ENCODE measurements at places on chromosomes 2 and 18.

- no peak for DNase-seq
These were observed 683.5 kb downstream of the TMEM182 start for GRCh38 chr2:103445347-103445746.

DNA sequence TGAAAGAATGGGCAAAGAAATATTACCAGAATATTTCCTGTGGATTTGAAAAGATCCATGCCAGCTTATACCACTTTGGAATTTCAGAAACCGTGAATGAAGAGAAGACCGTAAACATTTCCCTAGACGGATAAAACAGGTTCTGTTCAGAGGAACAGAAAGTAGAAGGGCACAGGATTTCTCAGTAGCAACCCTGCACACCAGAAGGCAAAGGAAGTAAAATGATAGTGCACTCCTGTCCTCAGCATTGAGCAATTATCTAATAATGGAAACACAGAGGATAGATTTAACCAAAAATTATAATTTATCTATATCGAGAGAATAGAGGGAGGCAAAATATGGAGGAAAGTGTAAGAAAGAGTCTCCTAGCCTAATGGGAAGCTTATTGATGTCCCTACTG is 87.0 kb upstream of the ITGA6 start:
- DNase-seq, result peak; percentile 11

- DNase-seq, result no peak
These were observed 103.4 kb downstream of the ABI2 start for GRCh38 chr2:203431391-203432185.

GRCh38 chr2:174058026-174058425 is 92.9 kb upstream of the SP3 start:
- no peak for DNase-seq

DNA sequence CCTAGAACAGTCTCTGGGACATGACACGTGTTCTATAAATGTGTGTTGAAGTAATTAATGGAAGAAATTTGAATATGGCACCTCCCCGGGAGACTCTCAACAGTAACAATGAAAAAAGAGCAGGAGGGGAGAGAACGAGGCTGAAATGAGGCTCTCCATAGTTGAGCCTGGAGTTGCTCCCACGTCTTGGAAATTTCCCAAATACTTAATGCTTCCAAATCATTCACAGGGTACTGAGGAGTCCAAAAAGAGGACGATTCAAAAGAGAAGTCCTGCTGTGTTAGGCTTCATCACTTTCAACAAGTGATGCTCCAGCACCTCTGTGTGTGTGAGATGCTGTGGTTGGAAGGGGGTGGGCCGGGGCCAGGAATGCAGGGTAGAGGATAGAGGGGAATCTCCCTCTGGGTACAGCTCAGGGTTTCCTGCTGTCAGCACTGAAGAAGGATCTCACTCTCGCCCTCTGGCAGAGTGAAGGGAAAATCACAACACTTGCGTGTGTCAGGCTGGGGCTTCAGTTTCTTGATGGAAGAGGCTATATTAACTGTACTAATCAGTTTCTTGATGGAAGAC is 18.1 kb upstream of the ZNF407 start:
- no peak for DNase-seq

DNA sequence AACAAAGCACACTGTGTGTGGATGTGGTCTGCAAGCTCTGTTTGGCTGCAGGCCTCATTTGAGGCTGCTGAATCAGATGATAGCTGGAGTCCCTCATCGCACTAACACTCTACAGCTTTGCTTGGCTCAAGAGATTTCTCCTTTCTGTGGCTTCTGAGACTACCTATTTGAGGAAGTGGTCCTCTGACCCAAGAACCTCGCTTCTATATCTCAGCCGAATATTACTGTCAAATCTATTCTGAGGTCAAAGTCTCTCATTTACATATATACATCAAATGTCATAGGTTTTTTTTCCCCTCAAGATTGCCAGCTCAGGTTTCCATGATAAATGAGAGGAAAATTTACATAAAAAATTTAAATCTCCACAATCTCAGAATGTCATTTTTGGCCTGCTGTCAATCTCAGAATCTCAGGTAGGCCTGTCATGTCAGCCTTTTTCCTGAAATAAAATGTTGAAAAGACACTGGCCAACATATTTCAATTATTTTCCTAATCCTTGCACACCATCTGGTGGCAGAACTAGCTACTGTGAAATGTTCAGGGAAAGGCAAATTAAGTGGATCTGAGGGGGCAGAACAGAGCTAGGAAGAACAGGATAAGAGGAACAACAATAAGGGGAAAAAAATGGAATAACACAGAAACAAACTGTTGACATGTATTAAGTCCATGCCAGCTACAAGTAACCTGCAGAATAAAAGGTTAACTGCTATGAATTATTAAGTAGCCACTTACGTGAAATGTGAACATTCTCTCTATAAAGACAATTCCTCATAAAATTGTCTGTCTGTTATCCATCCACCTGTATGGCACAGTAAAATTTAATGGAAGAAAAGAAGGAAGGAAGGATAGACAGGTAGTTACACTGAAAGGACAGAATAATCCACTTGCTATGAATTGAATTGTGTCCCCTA is 39.3 kb downstream of the AP1S3 start:
- DNase-seq, result peak; percentile 61

DNA sequence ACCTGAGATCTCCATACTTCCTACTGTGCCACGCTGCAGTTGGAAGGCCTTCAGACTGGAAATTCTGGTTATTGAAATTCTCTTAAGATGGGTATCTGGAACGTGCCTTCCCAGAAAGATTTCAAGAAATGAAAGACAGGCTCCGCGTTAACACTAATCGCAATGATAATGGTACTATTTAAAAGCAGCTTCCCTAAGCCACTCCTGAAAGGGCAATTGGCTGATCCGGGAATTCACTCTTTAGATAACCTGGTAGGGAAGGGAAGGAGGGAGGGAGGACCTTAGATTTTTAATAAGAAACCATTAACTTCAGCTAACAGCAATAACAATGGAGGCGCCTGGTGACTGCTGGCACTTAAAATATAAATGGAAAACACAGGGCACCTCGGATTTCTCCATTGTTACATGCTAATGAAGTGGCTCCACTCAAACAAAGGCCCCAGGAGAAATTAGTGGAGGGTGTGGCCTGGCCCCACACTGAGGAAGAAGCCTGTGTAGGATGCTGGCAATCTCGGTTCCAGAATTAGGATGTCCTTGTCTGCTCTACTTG is 22.5 kb upstream of the MTA3 start:
- no peak for DNase-seq

DNA sequence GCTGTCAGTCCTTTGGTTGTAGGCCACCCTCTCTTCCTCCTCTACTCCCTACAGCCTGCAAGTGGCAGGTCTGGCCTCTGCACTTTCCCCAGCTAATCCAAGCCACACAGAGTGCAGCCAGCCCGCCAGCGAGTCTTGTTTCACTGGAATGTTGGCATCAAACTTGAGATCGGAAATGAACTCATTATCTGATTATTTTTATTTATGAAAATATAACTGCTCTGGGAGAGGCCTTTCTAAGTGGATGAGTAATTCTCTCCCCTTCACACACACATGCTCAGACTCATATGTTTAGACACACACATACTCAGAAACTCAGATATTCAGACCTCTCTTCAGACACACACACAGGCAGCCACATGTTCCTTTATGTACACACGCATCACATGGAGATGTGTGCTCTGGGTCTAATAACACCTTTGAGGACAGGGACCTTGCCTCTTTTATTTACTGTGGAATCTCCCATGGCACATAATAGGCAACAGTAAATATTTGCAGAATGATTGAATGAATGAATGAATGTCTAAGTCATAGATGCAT is 151.3 kb downstream of the ZFP36L2 start:
- peak; percentile 97 for DNase-seq

DNA sequence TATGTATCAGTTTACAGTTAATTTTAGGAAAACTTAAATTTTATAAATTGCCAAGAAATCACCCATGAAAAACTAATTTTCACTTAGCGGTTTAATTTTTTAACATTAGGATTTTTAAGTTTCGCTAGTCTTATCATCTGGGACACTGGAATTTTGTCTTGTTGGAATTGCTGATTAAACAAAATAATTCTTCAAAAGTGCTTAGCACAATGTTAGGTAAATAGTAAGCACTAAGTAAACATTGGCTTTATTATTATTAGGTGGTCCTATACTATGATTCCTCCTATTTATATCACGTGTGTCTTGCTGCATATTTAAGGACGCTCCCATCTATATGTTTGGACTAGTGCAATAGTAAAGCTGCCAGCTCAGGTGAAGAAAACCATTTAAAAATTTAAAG is 54.6 kb upstream of the MAP4K3 start:
- DNase-seq, result no peak

DNA sequence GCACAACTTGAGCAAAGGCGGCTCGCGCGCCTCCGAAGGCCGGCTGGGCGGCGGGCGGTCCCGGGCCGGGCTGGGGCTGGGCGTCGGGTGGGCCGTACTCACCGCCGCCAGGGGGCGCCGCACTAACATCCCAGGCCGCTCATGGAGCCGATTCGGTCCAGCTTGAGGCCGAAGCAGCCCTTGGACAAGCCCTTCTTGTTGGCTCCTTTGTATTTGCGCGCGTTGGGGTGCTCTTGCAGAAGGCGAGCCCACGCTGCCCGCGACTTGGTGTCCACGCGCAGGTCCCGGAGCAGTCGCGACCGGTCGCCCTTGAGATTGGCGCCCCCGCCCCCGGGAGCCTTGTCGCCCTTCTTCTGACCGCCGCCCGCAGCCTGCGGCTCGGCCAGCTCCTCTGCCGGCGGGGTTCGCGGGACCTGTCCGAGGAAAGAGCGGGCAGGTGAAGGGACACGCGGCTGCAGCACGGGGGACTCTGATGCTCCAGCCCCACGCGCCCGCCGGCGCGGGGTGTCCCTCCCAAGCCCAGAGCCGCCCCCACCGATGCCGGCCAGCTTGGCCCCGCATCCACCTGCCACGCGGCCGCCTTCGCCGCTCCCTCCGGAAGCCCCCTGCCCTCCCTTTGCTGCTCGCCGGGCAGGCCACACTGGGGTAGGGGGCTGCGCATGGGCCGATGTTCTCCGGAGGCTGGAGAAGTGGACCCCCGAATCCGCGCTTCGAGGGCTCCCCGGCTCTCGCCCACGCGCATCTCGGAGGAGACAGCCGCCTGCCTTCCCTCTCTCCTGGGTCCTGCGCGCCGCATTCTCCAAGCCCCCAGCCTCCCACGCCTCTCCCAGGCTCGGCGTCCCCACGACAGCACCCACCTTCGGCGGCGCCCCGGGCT is 655 bp downstream of the NPPC start:
- DNase-seq, result peak; percentile 81

DNA sequence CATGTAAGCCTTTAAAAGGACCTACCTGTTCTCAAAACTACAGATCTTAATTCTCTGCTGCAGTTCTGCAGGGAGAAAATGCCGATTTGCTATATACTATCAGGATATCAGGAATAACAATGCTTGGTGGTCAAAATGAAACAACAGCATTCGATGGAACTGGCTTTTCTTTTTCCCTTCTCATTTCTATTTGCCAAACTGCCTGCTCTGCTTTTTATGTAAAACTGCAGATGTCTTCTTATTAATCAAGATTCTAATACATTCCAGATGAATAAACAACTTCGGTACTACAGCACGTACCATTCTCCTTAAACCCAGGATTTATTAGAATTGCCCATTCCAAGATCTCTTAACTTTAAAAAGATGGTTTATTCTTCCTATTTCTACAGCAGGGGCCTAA is 100.9 kb downstream of the ZNF521 start:
- no peak for DNase-seq

DNA sequence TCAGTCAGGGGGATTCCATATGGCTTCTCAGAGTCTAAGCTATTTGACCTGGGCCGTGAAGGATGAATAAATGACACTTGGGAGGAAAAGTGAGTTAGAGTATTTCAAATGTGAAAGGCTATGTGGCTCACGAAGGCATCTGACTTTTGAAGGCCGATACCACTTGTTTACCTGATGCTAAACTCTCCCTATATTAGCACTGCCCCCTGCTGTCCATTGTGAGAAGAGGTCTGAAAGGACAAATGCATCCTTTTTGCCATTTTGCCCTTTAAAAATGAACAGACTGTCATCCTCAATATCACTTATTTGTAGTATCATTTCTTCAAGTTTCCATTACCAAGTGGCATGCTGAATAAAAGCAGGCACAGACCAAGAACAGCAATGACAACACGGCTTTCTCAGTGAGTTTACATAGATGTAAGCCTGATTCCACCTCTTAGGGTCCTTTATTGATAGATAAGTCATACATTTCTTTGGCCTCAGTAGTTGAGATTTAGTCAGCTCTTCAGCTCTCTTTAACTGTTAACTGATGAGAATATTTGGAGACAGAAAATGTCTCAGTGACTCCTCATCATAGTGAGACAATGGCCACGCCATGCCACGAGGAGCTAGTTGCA is 40.1 kb downstream of the DOCK10 start:
- DNase-seq, result peak; percentile 70

GRCh38 chr18:44918142-44918476 is 237.4 kb downstream of the SETBP1 start:
- DNase-seq, result no peak

DNA sequence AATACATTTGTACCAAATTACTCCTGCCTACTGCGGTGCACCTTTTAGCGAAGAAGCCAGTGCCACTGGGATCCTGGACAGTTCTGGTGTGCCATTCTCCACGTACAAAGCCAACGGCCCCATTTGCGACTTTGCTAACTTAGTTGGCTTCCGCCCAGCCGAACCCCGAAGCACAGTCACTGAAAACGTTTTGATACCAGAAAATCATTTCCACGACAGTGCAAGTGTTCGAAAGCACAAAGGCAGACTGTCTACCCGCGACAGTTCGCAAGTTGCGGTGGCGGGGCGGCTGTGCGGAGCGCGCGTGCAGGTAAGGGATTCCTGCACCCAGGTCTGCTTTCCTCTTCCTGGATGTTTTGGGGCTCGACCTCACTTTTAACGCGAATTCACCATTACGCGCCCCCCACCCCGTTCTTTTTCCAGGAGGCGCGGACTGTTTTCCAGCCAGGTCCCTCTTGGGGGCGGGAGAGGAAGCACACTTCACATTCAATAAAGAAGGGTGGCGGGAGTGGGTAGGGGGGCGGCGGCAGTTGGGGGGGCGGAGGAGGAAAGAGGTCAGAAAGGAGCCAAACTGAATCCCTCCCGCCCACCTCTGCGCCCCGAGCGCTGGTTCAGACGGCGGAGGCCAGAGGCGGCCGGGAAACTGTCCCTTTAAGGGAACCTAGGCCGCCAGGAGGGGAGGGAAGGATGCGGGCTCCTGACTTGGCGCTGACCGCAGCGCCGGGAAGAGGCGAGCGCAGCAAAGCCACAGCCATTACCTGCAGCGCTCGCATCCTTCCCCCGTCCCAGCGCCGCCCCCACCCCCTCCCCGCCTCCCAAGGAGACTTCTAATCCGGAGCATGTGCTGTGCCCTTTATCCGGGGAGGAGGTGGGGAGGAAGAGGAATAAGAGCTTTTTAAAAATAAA is 107.4 kb upstream of the KCTD1 start:
- DNase-seq, result peak; percentile 49

DNA sequence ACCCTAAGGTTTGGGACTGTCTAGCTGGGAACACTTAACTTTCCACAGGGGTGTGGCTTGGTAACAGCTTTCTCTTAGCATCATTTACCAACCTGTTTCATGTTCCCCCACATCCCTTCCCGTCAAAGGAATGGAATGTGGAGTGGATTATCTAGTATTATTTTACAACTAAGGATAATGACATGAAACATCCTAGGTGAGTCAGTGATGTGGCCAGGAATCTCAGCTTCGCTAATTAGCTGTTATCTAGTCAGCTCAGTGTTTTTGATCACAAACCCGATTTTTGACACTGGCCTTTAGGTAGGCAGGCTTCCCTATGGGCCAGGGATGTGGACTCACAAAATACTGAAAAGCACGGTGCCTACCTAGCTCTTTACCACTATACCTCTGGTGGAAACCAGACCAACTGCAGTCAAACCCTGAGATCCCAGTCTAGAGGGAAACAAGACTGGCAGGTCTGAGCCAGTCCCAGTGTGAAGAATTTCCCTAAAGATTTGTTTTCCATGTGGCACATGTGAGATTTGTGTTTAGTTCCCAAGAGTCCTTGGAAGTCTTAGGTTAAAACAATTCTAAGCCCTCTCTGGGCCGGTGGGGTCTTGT is 2.8 kb upstream of the NRP2 start:
- DNase-seq, result no peak

Measured in mesenchymal stem cell (in vitro differentiated cells and primary cell).